ENCODE measurements at places on chromosomes 13 and 19.

DNA sequence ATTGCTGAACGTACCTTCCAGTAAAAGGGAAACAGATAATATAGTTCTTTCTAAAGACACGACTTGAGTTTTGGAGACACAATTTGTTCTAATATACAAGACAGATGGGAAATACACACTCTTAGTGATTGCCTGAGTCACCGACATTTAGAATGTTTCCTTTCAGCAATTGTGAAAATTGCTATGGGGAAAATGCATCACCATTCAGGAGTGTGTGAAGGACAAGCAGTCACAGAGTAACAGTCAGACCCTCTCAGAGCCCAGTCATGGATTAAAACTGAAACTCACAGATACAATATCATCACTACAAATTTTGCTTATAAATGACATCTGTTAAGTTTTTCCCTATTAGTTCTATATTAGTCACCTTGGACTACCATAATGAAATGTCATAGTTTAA is 286.1 kb downstream of the SPRY2 start:
- peak; percentile 81 for DNase-seq

DNA sequence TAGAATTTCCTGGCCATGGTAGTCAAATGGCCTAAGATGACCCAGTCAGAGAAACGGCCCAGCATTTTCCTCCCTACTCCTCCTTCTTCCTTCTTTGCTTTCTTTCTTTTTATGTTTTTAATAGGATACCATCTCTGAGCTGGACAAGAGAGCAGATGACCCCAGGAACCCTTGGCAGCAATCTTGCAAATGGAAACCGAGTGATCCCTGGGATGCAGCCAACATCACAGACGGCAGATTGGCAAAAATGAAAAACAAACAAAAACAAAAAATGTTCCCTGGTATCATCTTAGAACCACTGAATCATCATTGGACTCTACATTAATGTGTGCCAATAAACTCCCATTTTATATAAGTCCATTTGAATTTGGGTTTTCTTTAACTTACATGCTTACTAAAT is 424.4 kb downstream of the FGF14 start:
- DNase-seq, result peak; percentile 12

GRCh38 chr13:109113427-109113826 is 484.0 kb downstream of the MYO16 start:
- DNase-seq, result peak; percentile 33

- DNase-seq, result no peak
Measured at GRCh38 chr19:18711893-18712292, 28.4 kb downstream of the CRTC1 start.

DNA sequence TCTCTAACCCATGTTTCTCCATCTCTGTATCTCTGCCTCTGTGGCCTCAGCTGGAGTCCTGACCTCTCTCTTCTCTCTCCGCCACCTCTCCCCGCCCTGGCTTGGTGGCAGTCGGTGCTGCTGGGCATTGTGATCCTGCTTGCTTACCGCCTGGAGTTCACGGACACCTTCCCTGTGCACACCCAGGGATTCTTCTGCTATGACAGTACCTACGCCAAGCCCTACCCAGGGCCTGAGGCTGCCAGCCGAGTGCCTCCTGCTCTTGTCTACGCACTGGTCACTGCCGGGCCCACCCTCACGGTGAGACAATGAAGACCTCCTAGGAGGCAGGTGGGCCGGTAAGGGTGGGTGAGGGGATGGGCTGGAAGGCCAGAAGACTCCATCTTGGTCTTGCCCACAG is 4.2 kb downstream of the PLPPR2 start:
- DNase-seq, result no peak

Data from fibroblast of mammary gland (primary cell).